ENCODE measurements at places on chromosomes 7 and 10.

GRCh38 chr10:103885617-103886016 is 30.2 kb upstream of the SH3PXD2A start:
- no peaks in the 10 kb centered on the region for H3K27me3 ChIP-seq
- no peak overlapping the region for H3K27ac ChIP-seq
- DNase-seq: no peak
- H3K4me1 ChIP-seq: peaks cover 22% of the 10 kb centered on the region
- peaks cover 87% of the 10 kb centered on the region for H3K36me3 ChIP-seq
- H3K4me3 ChIP-seq: no peak overlapping the region

GRCh38 chr10:2893158-2893845 is 174.0 kb upstream of the PFKP start:
- no peak for DNase-seq
- H3K27me3 ChIP-seq: peaks cover 3% of the 10 kb centered on the region
- no peaks in the 10 kb centered on the region for H3K36me3 ChIP-seq
- H3K27ac ChIP-seq: no peak overlapping the region
- no peaks in the 10 kb centered on the region for H3K4me1 ChIP-seq

DNA sequence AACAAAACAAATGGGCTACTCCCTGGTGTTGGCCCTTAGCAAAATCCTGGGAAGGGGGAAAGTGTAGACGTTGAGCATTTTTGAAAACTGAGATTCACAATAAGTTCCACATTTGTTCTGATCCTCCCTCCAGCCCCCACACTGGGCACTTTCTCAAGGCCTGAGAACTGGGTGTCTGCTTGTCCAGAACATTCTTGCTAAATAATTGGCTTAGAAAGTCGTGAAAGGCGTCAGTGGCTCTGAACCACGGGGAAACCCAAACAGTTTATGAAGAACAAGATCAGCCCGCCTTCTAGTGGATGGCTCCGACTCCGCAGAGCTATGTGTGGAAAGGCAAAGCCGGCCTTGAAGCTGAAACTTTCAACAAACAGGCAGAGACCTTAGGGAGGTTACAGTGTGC is 370.1 kb downstream of the PRPF18 start:
- no peak overlapping the region for H3K27ac ChIP-seq
- no peaks in the 10 kb centered on the region for H3K4me1 ChIP-seq
- H3K4me3 ChIP-seq: no peak overlapping the region
- peaks cover 5% of the 10 kb centered on the region for H3K27me3 ChIP-seq
- no peak for DNase-seq

GRCh38 chr7:114051871-114052331 is 133.1 kb upstream of the PPP1R3A start:
- H3K4me3 ChIP-seq: no peak overlapping the region
- H3K4me1 ChIP-seq: peaks cover 7% of the 10 kb centered on the region
- H3K36me3 ChIP-seq: no peaks in the 10 kb centered on the region
- H3K27me3 ChIP-seq: no peaks in the 10 kb centered on the region
- no peak overlapping the region for H3K27ac ChIP-seq

All from CD4-positive, alpha-beta T cell (primary cell).